Occipital lobe (tissue), 3 donors: ENCODE measurements at places on chromosomes 16 and 17. TPM values are rescaled to one million over a fixed set of nuclear protein-coding genes. Genes with fewer than 3 reads are reported as not detected.

Gene NOG
- total RNA-seq = 3.7 TPM

Gene CA5A
- total RNA-seq = not detected

Gene PRM1
- total RNA-seq = not detected

Gene MYO15A
- 2.0 TPM for total RNA-seq

Gene PABPN1L
- not detected for total RNA-seq
